SJCRH30 (cell line): ENCODE measurements at places on chromosomes 2 and 18. TPM values are rescaled to one million over a fixed set of nuclear protein-coding genes. Genes with fewer than 3 reads are reported as not detected.

GRCh38 chr2:35891528-35891927, 464.1 kb upstream of the CRIM1 start:
- no peaks in the 10 kb centered on the region for H3K4me1 ChIP-seq
- no peaks in the 10 kb centered on the region for H3K36me3 ChIP-seq
- no peak overlapping the region for H3K27ac ChIP-seq
- H3K27me3 ChIP-seq = no peaks in the 10 kb centered on the region
- DNase-seq = no peak

- H3K27ac ChIP-seq = no peak overlapping the region
- no peaks in the 10 kb centered on the region for H3K36me3 ChIP-seq
- H3K27me3 ChIP-seq = no peaks in the 10 kb centered on the region
These were observed 44.5 kb upstream of the COPS8 start for GRCh38 chr2:237041231-237041630.

DNA sequence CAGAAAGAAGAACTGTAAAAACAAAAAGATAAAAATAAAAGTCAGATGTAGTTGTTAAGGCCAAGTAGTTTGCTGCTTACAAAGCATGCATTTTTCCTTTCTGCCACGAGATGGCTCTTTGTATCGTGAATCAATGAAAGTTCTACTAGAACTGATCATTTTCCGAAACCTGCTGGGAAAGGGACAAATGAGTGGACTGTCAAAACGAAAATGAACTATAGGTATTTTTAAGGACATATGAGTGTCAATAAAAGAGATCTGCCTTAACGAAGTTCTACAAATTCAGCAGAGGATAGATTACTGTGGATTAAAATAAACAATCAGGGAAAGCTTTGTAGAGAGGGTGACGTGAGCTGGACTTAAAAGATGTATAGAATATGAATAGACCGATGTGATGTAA, 15.0 kb upstream of the ELOA2 start:
- no peak for DNase-seq
- no peak overlapping the region for H3K27ac ChIP-seq
- no peaks in the 10 kb centered on the region for H3K27me3 ChIP-seq
- H3K4me3 ChIP-seq = no peak overlapping the region
- no peaks in the 10 kb centered on the region for H3K4me1 ChIP-seq

Gene HSPD1
- 749 and 770 TPM in 2 replicates for total RNA-seq

Gene VWC2L
- total RNA-seq = not detected in 2 replicates

- H3K4me3 ChIP-seq = no peak overlapping the region
- H3K27ac ChIP-seq = no peak overlapping the region
- H3K4me1 ChIP-seq = peaks cover 11% of the 10 kb centered on the region
- no peaks in the 10 kb centered on the region for H3K27me3 ChIP-seq
- H3K36me3 ChIP-seq = no peaks in the 10 kb centered on the region
These were observed 272.4 kb downstream of the RND3 start for GRCh38 chr2:150215041-150215440.

Gene TUBA3E
- not detected in 2 replicates for total RNA-seq

- no peaks in the 10 kb centered on the region for H3K36me3 ChIP-seq
- no peak overlapping the region for H3K27ac ChIP-seq
- DNase-seq = peak; percentile 82
- H3K27me3 ChIP-seq = no peaks in the 10 kb centered on the region
- no peaks in the 10 kb centered on the region for H3K4me1 ChIP-seq
- no peak overlapping the region for H3K4me3 ChIP-seq
These were observed 74.8 kb upstream of the SLC66A3 start for GRCh38 chr2:11080253-11081115.

GRCh38 chr18:56562479-56562878, 75.9 kb downstream of the TXNL1 start:
- H3K27ac ChIP-seq = no peak overlapping the region
- H3K27me3 ChIP-seq = no peaks in the 10 kb centered on the region
- peaks cover 19% of the 10 kb centered on the region; the same call in 1 of the 2 replicates for H3K4me1 ChIP-seq
- DNase-seq = no peak
- no peak overlapping the region for H3K4me3 ChIP-seq

- DNase-seq = no peak
- no peak overlapping the region for H3K27ac ChIP-seq
- no peaks in the 10 kb centered on the region for H3K36me3 ChIP-seq
- no peaks in the 10 kb centered on the region for H3K4me1 ChIP-seq
- H3K27me3 ChIP-seq = no peaks in the 10 kb centered on the region
- no peak overlapping the region for H3K4me3 ChIP-seq
These were observed 8.1 kb downstream of the MBP start for GRCh38 chr18:77124452-77124922.

- no peak overlapping the region for H3K27ac ChIP-seq
- no peak overlapping the region for H3K4me3 ChIP-seq
- H3K27me3 ChIP-seq = no peaks in the 10 kb centered on the region
These were observed 68.9 kb downstream of the CERS6 start for GRCh38 chr2:168525020-168525419.

DNA sequence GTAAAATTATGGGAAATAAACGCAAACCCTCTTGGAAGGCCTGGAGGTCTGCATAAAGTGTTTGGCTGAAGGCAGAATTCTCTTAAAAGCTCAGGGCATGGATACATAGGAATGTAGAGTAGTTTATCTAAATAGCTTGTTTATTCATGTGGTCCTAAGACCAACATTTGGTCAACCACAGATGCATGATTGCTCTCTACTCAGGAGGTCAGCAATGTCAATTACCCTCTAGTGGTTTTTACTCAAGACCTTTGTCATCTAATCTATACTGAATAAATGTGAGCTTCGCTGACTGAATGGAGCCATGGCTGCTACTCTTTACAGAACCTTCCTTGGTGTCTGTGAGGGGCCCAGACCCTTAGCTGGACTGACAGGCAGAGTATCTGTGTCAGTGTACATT, 139.8 kb downstream of the ATL2 start:
- H3K27me3 ChIP-seq = no peaks in the 10 kb centered on the region
- H3K27ac ChIP-seq = no peak overlapping the region
- no peaks in the 10 kb centered on the region for H3K36me3 ChIP-seq
- H3K4me1 ChIP-seq = no peaks in the 10 kb centered on the region

DNA sequence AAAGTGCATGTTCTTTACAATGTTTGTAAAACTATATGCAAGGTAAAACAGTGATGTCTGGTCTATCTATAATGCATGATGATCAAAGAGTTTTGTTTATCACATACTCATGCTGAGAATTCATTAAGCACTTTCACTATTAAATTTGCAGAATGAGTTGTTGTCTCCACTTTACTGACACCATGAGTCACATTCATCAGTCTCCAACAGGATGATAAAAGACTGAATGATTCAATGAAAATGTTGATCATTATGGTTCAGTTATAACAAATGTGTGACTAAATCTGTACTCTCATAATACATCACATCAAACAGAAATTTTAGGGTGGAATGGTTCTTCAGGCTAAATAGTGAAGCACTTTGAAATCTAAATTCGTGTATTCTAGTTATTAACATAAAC, 129.0 kb downstream of the ERBB4 start:
- H3K36me3 ChIP-seq = no peaks in the 10 kb centered on the region
- DNase-seq = no peak
- H3K4me3 ChIP-seq = no peak overlapping the region
- H3K27ac ChIP-seq = no peak overlapping the region

DNA sequence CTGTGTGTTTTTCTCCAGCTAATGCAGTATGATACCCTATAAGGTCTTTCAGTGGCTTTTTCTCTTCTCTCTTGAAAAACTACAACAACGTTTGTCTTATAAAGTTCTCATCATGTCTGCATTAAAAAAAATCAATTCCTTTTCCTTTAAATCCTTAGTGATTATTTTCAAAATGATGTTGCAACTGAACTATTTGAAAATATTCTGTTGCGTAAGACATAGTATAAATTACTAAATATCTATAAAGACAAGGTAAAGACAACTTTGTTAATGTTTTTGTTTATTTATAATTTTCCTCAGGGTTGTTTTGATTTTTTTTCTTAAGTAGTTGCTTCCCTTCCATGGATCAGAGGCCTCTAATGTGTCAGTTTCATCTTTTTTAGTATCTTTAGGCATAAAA, 21.2 kb downstream of the PARD3B start:
- no peaks in the 10 kb centered on the region for H3K4me1 ChIP-seq

DNA sequence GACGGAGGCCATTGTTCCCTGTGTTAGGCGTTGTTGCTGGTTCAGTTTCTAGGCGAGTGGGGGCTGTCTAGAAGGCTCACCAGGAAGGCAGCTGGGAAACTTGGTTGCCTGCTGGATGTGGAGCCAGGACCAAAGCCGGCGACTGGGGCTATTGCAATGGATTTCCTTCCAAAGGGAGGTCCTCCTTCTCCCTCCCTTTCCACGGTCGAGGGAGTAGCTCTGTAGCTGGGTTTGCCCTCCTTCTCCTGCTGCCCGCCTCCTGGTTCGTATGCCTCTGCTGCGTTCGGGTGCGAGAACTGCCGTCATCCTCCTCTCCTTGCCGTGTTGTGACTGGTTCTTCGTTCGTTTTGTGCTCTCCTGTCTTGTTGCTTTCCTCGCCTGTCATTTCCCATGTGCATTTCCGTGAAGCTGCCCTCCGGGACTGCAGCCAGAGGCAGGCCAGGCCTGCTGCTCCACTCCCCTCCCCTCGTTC, 203.4 kb downstream of the NEDD4L start:
- no peak for DNase-seq
- no peak overlapping the region for H3K27ac ChIP-seq
- H3K4me1 ChIP-seq = no peaks in the 10 kb centered on the region
- H3K27me3 ChIP-seq = no peaks in the 10 kb centered on the region

Gene TUBA4B
- total RNA-seq = 0.08 TPM in 1 of 2 replicates, not detected in the other

- peak; percentile 87 for DNase-seq
- H3K4me3 ChIP-seq = peak overlapping the region; percentile 17
- peak overlapping the region; percentile 73 for H3K27ac ChIP-seq
- H3K4me1 ChIP-seq = peaks cover 33% of the 10 kb centered on the region
- no peaks in the 10 kb centered on the region for H3K36me3 ChIP-seq
- H3K27me3 ChIP-seq = no peaks in the 10 kb centered on the region
These were observed 2.5 kb upstream of the MREG start for GRCh38 chr2:216015722-216016464.

Gene FAM136A
- total RNA-seq = 78.7 and 80.9 TPM in 2 replicates

- H3K36me3 ChIP-seq = no peaks in the 10 kb centered on the region; the same call in 1 of the 2 replicates
- H3K4me3 ChIP-seq = no peak overlapping the region
- DNase-seq = no peak
- no peaks in the 10 kb centered on the region for H3K4me1 ChIP-seq
These were observed 6.0 kb downstream of the SEPTIN10 start for GRCh38 chr2:109607766-109608165.
